Left renal cortex interstitium (tissue), 4 donors: ENCODE measurements at places on chromosomes 6 and 20. TPM values are rescaled to one million over a fixed set of nuclear protein-coding genes. Genes with fewer than 3 reads are reported as not detected.

GRCh38 chr20:50041246-50041873 is 58.6 kb downstream of the SNAI1 start:
- DNase-seq, result no peak

GRCh38 chr6:109348226-109348625 is 34.0 kb downstream of the CD164 start:
- no peak for DNase-seq

DNA sequence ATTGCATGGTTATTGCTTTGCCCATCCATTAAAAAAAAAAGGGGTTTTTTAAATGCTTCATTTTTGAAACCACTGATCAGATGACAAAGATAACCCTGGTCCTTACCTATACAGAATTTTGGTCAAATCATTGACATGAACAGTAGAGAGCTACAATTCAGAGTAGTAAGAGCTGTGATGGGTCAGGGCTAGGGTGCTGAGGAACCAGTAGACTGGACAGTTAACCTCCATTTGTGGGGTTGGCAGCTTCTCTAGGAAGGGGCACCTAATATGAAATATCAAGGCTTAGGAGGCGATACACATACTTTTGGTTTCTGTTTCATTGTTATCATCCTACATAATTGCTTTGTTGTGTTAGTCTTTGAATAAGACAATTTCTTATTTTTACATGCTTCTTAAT is 55.1 kb downstream of the ORC3 start:
- DNase-seq, result no peak

ZSCAN9 gene
- 40.5 TPM for polyA plus RNA-seq

SUPT3H gene
- 18.8 TPM for polyA plus RNA-seq
